ENCODE measurements at places on chromosomes 5 and 9.

GRCh38 chr5:117195076-117195475 is 620.5 kb upstream of the SEMA6A start:
- no peak for DNase-seq

- DNase-seq, result no peak
Observed at GRCh38 chr5:180130876-180131740, 59.5 kb upstream of the RNF130 start.

- DNase-seq, result no peak
Observed at GRCh38 chr9:107751567-107752210, 262.1 kb upstream of the KLF4 start.

- no peak for DNase-seq
Observed at GRCh38 chr5:27217155-27217956, 179.0 kb upstream of the CDH9 start.

- DNase-seq, result no peak
Observed at GRCh38 chr5:171997011-171997410, 9.4 kb downstream of the FBXW11 start.

DNA sequence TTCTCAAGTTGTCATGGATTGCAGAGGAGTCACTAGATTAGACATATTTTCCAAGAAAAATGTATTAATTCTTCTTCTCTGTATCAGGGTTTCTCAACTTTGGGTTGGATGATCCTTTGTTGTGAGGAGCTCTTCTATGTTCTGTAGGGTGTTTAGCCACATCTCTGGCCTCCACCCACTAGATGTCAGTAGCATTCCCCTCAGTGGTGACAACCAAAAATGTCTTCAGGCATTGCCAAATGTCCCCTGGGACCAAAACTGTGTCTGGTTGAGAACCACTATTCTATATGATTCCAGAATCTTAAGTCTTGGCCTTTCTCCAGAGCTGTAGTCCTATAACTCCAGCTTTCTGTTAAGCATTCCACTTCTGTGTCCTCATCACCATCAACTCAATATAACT is 220.9 kb downstream of the KIAA0825 start:
- no peak for DNase-seq

- DNase-seq, result no peak
Observed at GRCh38 chr9:124840300-124840833, 12.9 kb upstream of the WDR38 start.

DNA sequence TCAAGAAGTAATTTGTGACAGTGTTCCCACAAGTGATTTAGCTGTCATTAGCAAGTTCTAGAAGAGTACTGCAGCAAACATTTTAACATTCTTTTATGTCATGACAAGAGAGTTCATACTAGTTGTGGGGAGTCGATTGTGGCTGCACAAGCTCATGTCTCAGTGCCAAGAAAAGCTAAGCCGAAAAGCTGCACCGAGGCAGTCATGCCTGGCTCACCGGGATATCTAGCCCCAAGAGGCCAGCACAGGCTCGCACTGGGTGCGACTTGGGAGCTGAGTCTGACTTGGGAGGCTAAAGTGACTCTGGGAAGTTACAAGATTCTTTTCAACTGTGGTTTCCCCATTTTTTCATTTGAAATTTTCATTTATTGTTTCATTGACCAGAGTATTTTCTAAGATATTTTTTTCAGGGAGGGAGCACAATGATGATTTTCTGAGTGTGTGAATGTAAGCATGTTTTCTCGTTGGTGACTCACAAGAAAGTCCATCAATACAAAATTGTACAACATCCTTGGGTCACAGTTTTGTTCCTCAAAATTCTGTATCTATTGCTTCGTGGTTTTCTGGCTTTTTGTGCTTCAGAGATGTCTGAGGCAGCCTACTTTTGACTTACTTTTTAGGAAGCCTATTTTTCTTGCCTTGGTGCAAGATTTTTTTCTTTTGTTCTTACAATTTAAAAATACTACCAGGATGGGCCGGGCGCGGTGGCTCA is 18.7 kb downstream of the CAST start:
- DNase-seq, result no peak

DNA sequence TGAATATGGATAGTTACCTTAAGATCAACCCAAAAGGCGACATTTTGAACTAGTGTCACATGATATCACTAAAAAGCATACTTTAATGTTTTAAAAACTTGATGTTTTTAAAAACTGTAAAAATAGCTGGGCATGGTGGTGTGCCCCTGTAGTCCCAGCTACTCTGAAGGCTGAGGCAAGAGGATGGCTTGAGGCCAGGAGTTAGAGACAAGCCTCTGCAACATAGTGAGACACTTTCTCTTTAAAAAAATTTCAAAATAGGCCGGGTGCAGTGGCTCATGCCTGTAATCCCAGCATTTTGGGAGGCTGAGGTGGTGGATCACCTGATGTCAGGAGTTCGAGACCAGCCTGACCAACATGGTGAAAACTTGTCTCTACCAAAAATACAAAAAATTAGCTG is 129.5 kb downstream of the NPR3 start:
- no peak for DNase-seq

DNA sequence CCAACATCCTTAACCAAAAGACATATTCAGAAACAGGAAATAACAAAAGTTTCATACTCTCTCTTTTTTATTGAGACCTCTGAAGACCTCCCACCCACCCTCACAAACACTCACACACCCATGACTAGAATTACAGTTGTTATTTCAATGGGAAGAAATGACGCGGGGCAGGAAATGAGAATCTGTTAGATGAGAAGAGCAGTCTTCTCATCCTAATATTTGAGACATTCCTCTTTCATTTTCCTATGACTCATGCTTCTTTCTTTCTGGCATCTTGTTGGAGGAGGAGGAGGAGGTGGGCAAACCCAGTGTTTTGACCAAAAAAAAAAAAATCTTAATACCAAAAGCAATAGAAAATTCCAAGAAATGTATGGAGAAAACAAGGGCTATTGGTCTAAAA is 179.5 kb upstream of the TARS1 start:
- DNase-seq, result no peak

DNA sequence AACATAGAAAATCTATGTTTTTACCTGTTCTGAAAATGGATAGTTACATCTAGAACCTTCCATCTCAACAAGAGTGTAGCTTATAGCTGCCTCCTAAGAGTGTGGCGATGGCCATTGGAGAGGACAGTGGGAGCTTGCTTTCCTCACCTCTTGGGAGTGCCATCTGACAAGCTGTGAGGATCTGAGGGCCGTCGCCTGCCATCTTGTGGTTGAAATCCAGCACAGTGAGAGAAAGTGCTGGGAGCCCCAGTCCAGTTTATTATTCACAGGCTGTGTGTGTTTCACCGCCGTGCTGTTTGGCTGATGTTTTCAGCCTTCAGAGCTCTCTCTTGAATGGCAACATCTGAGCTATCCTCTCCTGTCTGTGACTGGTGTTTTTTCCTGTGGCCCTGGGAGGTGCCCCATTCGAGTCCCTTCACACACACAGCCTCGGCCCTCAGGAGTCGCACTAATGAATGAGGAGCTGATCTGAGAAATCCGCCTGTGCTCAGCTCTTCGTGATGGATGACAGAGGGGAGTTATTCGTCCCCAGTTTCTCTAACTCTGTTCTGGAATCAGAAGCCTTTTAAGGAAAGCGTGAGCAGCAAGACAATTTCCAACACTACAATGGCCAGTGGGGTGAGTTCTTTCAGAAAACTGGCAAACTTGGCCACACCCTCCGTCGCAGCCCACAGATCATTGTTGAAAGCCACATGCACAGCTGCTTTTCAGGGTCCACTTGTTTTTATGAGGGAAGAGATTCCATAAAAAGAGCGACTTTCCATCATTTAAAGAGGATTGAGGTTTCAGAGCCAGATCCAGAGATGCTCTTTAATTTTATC is 170.3 kb downstream of the PDZD2 start:
- no peak for DNase-seq

DNA sequence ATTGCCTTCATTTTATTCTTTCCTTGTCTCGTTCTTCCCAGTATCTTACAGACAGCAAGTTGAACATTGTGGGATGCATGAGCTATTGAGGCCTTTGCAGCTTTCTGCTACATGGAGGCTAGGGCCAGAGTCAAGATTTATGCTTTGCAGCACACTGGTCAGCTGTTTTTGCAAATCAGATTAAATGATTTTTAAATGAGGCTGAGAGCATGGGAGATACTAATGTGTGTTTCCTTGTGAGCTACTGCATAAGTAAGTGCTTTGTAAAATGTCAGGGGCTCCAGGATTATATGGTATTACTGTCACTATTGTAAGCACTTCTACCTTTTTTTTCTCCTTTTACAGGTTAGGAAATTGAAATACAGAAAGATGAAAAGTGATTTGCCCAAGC is 111.0 kb upstream of the CDKN2B start:
- DNase-seq, result no peak

- DNase-seq, result no peak
Observed at GRCh38 chr5:172694061-172694460, 53.0 kb downstream of the NEURL1B start.

DNA sequence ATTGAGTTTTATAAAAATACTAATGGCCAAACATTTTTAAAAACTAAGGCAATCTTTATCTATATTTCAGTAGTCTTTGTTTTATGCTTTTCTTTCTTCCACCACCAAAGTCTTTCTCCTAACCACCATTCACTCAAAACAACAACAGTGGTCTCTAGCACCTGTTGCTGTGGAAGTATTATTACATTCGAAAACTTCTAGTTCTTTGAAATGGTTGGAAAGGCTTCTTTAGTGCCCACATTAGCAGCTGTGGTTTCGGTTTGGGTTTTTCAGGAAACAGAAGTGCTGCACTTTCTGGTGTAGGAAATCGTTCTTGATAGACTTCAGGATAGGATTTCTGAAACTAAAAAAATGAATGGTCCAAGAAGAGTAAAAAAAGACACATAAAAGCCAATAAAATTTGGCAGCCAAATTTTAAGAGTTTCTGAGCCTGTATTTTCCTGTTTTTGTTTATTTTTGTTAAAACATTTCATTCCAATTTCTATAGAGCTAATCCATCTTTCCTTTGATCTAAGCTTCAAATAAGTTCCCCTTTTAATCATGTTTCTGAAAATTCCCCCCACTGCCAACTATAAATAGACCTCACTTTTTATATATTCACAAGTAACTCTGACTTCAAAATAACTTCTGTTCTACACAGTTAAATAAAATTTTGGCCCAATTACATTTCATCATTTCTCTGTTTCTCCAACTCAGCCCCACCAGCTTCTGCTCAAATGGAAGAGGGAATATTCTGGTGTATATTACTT is 102.2 kb downstream of the DEPDC1B start:
- no peak for DNase-seq

- no peak for DNase-seq
Observed at GRCh38 chr5:168736281-168736831, 157.2 kb upstream of the PANK3 start.

DNA sequence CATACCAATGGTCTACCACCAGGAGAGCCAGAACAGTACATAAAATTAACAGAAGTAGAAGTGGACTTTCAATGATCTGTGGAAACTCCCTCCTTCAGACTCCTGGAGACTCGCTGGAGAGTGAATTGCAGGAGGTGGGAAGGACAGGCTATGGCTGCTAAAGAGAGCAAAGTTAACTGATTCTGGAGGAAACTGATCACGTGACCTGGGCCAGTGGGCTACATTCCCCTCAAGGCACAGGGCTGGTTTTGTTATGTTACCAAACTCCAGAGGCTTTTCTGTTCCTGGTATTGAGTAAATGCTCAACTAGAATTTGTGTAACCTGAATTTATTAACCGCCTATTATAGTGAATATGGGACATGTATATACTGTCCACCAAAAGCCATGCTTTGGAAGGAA is 372.6 kb downstream of the MTRR start:
- DNase-seq, result no peak

GRCh38 chr9:102035929-102036328 is 297.5 kb upstream of the GRIN3A start:
- DNase-seq, result no peak

- DNase-seq, result no peak
Observed at GRCh38 chr5:1763960-1764605, 35.6 kb downstream of the MRPL36 start.

All from stimulated activated CD8-positive, alpha-beta memory T cell treated with anti-CD3 and anti-CD28 coated beads, Interleukin-15, amount 100 ng/mL, for 48 hours (primary cell).